Activated naive CD4-positive, alpha-beta T cell (primary cell): ENCODE measurements at places on chromosomes 5 and 9.

DNA sequence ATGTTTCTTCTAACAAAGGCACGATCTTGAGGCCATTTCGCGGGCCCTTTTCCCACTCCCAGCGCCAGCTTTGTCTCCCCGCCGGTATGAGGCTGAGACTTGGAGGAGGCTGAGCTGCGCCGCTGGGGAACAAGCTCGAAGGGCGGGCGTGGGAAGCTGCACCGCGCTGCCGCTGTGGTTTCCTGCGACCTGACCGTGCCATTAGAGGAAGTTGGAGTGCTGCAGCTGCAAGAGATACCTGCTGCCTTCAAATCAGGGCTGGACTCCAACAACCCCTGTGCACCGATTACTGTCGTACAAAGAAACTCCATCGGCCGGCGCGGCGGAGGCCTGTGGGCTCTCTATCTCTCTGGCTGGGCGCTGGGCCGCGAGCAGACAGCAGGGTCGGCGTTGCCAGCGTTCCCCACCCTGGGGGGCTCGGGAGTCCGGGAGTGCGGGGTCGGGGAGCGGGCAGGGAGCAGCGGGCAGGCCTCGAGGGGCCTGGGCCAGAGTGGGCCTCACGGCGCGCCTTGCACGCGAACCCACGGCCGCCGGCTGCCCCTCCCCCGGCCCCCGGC, 1.3 kb upstream of the ERBIN start:
- DNase-seq: peak; percentile 45

DNA sequence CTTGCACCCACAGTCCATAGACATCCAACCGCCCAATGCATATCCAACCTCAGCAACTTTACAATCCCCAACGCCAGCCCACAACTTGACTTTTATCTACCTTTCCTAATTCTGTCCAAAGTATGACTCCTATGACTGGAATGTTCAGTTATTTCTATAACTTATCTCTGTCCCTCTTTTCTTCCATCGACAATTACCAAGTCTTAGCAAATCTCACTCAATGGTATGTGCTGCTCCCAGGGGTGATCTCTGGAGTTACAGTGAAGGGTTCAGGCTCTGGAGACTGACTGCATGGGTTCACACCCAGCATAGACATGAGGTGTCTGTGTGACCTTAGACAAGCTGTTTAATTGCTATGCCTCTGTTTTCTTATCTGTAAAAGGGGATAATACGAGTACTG, 106.9 kb downstream of the SPOCK1 start:
- no peak for DNase-seq

DNA sequence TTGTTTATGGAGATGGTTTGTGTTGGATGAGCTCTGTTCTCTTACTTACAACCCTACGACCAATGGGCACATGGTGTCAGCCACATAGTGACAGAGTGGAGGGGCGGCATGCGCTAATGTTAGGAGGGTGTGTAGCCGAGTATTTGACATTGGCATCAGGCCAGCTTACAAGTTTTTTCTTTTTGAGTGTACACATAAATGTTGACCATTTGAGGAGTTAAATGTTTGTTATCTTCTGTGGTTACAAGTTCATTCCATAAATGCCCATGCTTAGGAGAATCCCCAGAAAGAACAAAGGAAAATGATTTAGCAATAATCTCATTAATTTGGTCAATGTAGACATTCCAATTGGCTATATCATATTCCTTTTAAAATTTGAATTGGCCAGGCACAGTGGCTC, 180.1 kb upstream of the ELL2 start:
- no peak for DNase-seq

DNA sequence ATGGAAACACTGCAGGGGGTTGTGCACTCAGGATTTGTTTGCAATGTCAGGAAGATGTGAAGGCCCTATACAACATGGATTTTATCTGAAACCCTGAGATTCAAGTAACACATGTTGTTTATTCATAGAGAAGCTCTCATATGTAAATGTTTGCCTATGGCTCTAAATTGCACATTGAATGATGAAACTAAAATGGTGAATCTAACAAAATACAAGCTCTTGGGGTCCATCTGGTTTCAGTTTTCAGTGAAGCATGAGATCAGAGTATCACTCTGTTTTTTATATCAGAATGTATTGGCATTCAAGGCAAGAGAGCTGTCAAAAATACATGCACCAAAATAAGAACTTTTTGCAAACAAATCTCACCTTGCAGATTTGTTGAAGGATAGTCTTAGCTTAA, 19.6 kb upstream of the FRMD3 start:
- DNase-seq: no peak

DNA sequence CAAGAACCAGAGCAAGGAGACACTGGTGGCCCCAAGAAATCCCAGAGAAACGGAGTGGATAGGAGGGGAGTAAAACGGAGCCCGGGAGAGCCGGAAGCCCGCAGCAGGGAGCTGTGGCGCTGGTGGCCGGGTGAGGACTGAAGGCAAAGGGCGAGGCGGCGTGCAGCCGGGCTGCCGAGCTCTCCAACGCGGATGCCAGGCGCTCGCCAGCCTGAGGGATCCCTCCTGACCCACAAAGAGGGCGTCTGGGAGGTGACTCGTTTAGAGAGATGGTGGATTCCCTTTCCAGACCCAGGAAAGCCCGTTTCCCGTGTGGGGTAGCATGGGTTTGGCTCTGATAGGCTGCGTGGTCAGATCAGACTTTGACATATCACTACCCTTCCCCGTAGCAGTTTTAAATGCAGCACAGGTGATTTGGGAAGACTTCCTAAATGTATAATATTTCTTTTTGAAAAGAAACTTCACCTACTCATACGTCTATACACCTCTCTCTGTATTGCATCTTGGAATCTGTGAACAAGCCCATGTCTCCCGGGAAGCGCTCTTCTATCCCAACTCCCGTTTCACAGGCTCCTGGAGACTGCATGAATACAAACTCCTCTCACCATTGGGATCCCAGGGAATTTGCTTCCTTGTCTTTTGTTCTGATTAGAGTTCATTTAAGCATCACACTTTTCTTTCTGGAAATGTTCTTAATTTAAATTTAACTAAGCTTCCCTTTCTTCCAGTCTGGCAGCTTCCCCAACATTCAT, 158.1 kb downstream of the C9orf152 start:
- no peak for DNase-seq

DNA sequence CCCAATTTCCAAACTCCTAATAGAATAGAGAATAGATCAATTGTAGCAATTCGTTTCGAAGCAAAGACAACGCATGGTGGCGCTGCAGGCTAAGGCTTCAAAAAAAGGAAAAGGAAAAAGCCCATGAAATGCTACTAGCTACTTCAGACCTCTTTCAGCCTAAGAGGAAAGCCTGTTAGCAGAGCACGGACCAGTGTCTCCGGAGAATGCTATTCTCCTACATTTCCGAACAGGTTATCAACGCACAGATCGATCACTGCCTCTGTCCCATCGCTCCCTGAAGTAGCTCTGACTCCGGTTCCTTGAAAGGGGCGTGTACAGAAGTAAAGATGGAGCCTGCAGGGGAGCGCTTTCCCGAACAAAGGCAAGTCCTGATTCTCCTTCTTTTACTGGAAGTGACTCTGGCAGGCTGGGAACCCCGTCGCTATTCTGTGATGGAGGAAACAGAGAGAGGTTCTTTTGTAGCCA, at the start of gene PCDHB15:
Gene PCDHB15 (plus strand): TSS at position 146 of the 468 bp plus-strand sequence. CDS start 184 bp downstream, at position 330.
- no peak for DNase-seq

DNA sequence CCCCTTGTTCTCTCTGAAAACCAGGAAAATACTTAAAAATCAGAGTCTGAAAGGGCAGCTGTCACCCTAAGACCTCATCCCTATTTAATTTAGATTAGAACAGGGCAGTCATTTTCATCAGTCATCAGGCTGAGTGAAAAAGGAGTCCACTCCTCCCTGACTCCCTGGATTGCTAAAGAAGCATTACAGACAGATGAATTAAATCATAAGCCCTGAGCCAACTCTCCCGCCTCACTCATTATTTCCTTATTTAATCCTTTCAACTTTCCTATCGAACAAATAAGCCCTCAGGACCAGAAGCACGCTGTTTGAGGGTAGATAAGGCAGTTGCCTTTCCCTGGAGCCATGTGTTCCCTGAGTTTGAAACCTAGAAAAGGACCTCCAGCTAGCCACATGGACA, 201.9 kb upstream of the ANKRD55 start:
- no peak for DNase-seq

DNA sequence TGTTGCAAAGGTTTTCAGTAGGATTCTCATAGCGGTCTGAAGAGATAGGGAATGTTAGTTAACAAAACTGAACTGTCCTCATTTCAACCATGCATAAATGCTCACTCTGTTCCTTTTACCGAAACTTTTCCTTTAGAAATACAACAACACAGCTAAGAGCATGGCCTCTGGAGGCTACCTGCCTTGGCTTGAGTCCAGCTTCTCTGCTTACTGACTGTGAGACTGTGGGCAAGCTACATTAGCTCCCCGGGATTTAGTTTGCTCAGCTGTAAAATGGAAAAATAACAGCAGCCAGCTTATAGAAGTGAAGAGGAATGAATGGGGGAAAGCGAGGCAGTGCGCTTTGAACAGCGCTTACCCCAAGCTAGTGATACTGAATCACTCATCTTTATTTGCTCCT, 507.9 kb upstream of the DAP start:
- DNase-seq: no peak

GRCh38 chr9:7376833-7377232, 422.7 kb downstream of the DMAC1 start:
- DNase-seq: no peak

DNA sequence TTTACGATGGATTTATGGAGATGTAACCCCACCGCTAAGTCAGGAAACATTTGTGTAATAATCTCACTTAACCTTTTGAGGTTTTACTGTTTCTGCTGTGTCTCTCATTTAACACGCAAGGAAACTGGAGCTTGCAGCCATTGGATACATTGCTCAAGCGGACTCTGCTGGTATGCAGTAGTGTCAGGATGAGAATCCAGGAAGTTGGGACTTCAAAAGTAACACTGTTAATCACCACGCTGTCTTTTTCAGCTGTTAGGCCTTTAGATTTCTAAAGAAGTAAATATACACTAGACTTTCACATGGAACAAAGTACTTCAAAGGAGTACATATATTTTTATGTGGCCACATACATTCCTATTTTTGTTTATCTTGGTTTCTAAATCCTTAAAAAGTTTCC, 114.7 kb downstream of the LPAR1 start:
- DNase-seq: no peak

- DNase-seq: no peak
Observed at GRCh38 chr5:10595293-10595671, 31.4 kb downstream of the ANKRD33B start.

GRCh38 chr5:138491669-138492559, 26.6 kb downstream of the EGR1 start:
- peak; percentile 81 for DNase-seq

DNA sequence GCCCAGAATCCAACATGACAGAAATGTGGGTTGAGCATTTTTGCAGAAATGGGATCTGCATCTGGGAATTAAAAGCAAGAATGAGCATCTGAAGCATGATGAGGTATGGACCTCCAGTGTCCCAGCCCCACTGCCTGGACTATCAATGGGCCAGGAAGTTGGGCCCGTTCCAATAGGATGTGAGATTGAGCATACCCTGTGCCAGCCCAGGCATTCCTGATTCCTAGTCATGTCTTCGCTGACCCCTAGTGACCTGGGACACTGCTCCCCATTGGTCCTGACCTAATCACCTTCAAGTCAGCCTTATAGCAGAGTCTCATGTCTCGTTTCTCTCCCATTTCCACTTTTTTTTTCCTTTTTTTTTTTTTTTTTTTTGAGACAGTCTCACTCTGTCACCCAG, 197.4 kb upstream of the IRX2 start:
- DNase-seq: no peak

GRCh38 chr5:122736086-122736845, 38.6 kb upstream of the SNX2 start:
- no peak for DNase-seq

DNA sequence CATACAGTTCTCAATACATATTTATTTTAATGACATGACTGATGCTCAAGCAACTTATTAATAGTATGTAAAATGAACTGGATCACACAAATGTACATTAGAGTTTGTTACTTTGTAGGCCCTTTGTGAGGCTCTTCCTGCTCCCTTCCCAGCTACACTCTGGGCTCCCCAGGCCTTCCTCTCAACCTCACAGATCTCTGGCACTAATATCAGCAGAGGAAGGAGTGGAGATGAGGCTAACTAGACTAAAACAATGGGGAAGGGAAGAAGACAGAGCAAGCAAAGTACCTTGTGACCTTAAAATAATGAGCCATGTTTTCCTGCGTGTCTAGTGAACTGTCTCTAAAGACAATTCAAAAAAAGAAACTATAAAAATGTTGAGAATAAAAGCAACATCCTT, 30.3 kb upstream of the TEK start:
- DNase-seq: no peak

DNA sequence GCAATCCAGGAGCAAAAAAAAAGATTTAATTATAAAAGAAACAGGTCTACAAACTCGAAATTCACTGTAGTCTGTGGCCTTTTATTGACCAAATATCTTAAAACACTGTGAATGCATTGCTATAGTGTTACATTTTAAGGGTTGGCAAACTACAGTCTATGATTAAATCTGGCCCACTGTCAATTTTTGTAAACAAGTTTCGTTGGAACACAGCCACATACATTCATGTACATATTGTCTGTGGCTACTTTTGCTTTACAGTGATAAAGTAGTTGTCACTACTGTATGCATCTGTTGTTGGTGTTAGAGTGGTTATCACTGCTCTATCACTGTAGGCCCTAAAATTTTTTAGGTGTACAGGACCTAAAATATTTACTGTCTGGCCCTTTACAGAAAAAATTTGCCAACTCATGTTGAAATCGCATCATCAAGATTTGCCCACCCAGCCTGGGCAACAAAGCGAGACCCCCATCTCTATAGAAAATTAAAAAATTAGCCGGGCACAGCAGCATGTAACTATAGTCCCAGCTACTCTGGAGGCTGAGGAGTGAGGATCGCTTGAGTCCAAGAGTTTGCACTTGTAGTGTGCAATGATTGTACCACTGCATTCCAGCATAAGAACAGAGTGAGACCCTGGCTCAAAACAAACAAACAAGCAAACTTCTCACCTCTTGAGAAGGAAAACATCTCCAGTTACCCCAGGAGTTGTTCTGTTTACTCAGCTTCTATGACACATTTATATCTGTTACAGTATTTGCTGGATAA, 89.0 kb downstream of the ERBIN start:
- DNase-seq: no peak

GRCh38 chr9:131407717-131408195, 13.9 kb downstream of the PRRC2B start:
- no peak for DNase-seq

- no peak for DNase-seq
Observed at GRCh38 chr5:33470544-33470943, 29.8 kb downstream of the TARS1 start.

DNA sequence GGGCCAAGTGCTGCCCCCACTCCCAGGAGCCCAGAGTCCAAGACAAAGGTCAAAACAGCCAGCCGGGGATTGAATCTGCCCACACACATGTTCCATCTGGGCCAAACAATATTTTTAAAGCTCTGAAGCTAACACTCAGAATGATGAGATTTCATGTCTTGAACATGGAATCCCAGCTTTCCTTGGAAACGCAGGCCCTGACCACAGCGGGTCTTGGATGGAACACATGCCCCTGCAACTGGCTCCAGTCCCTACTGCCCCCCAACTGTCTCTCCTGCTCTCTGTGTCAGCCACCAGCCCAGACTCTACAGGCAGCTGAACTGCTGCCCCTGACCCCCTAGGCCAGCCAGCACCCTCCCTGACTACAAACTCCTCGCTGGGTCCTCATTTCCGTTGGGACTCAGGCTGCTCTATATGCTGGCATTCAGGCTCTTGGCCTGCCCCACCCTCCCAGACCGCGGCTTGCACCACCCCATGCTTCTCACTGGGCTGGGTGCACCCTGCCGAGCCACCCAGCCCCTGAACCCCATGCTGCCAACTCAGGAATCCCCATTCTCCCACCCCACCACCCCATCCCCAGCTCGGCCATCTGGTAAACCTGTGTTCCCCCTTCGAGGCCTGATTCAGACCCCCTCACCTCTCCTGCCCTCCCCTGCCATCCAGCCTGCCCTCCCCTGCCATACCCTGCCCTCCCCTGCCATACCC, 71.7 kb downstream of the ADAMTS2 start:
- DNase-seq: no peak
